ENCODE measurements at places on chromosomes 16 and 17.

DNA sequence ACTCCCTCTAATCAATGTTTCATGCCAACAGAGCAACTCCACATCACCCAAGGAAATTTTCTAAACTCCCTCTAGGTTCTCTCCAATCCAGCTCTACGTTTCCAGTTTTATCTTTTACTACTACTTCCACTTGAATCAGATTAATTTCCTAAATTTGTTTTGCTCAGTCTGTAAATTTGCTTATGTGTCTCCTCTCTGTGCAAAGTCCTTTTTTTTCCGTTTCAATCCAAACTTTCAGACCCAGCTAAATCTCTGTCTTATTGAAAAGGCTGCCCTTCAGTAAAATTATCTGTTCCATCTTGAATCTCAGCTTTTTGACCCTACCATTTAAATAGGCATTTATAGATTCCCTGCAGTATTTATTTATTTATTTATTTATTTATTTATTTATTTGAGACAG, 61.4 kb upstream of the COX10 start:
- DNase-seq: no peak

DNA sequence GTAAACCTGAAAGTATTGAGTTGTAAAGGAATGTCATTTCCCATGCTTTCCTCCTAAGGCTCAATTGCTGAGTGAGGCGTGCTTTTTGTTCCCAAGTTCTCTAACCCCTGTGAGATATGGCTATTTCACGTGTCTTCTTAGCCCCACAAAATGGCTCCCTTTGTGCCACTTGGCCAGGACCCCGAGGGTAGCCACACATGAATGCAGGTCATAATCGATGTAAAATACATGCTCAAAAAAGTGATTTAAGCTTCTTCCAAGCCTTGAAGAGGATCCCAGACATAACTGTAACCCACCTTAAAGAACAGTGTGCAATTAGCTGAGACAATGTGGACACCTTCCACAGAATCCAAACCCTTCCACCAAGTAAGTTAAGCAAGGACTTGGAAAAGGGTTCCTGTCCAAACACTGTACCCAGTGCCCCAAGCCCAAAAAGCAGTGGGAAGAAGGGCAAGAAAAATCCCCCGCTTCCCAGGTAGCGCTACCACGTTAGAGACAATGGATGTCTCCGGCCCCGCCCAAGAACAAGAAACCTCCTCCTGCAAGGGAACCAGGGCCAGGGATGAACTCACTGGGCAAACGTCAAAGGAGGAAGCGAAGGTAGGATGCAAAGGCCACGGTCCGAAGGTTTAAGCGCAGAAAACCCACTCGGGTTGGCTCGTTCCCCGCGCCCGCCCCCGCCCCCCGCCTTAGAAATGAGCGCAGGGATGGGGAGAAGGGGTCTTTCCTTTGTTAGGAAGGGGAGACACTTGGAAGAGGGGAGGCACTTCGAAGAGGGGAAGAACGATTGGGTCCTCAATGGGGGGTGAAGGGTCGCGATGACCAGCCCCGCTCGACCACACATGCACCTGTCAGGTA, 1.2 kb downstream of the JPT1 start:
- no peak for DNase-seq

GRCh38 chr16:10871157-10871991, 5.6 kb upstream of the CIITA start:
- DNase-seq: no peak

DNA sequence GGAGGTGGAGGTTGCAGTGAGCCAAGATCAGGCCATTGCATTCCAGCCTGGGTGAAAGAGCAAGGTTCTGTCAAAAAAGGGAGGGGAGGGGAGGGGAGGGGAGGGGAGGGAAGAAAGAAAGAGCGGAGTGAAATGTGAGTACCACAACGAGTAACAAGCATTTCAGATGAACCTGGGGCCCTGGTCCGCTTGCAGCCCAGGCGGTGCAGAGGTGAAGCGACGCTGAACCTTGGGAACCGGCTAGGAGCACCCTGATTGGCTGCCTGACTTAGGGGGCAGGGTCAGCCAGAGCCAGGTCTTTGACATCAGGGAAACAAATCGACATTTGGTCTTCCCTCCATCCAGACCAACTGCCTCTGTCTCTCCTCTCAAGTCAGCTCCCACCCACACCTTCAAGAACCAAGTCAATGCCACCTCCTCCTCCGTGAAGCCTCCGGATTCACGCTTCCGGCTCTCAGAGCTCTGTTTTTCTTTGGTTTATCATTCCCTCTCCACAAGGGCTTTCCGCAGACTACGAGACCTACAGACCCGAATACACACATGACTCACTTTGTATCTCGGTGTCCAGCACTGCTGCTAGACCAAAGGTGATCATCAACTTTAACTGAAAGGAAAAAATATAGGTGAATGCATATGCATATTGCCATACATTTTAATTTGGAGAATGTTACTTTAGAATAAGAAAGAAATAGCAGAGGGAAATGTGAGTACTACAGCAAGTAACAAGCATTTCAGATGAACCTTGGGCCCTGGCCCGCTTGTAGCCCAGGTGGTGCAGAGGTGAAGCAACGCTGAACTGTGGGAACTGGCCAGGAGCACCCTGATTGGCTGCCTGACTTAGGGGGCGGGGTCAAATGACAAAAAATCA, 19.3 kb downstream of the OR1F1 start:
- DNase-seq: no peak

GRCh38 chr17:3685174-3685573, 10.8 kb downstream of the P2RX5 start:
- peak; percentile 47 for DNase-seq

Measured in memory B cell (primary cell).